Stimulated activated CD4-positive, alpha-beta T cell treated with anti-CD3 and anti-CD28 coated beads, TNF-alpha, amount 100 ng/mL, for 1 hour (primary cell): ENCODE measurements at places on chromosomes 5 and 9.

- DNase-seq, result no peak
Observed at GRCh38 chr5:169803077-169803981, 166.3 kb downstream of the DOCK2 start.

- no peak for DNase-seq
Observed at GRCh38 chr5:25448646-25449045, 803.9 kb upstream of the CDH10 start.

DNA sequence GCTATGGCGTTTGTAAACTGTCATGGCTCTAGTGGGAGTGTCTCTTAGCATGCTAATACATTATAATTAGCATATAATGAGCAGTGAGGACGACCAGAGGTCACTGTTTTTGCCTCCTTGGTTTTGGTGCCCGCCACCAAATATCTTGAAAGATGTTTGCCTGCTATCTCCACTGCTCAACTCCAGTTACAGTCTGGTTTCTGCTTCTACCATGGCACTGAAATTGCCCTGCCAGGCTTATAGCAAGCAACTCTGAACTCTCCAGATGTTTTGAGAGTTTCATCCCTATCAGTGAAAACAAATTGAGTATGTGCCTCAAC, 122.1 kb upstream of the SPRY4 start:
- DNase-seq, result no peak

DNA sequence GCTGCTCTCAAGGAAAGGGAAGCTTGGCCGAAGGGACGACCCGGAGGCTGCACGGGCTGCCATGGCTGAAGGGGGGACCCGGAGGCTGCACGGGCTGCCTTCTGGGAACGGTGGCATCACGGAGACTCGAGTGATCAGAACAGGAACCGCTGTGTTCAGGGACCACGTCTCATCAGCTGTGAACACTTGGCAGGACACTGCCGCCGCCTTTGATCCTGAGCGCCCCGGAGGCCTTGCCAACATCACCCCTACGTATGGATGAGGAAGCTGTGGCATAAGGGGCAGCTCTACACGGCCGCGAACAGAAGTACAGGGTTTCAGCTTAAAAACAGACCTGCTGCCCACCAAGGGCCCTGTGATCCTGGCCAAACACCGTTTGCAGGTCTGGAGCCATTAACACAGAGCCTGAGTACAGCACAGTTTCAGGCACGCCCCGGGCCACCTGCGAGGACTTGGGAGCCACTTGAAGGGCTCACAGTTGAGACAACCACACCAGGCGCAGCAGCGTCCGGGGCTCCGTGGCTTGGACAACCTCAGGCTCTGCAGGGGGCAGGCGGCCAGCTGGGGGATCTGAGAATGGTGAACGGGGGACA, 23.9 kb upstream of the TERT start:
- DNase-seq, result no peak

DNA sequence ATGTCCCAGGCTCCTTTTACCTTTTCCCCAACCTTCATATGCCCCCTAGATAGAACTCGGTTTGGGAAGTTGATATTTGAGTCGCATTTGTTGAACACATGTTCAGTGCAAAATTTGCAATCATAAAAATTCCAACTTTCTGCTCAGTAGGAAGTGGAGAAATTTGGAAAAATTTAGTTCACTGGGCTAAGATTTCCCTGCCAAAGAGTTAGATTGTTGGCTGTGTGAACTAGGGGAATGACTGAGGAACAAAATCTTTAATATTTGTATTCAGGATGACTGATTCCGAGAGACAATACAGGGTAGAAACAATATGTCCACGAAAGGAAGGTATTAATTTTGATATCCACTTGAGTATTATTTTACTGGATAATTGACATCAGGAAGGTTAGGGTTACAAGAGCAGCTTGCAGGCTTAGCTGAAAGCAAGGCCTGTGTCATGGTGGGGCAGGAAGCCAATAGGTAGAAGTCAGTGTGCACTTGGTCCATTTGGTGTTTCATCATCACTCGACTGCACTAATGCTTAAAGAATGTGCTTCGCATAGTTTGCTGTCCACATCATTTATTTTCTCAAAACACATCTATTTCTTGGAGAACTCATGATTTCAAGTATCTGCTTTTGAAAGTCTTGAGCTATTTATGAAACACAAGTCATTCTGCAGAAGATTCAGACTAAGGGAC, 59.4 kb upstream of the GNA14 start:
- no peak for DNase-seq

GRCh38 chr5:106780355-106780754, 890.4 kb downstream of the EFNA5 start:
- DNase-seq, result no peak

DNA sequence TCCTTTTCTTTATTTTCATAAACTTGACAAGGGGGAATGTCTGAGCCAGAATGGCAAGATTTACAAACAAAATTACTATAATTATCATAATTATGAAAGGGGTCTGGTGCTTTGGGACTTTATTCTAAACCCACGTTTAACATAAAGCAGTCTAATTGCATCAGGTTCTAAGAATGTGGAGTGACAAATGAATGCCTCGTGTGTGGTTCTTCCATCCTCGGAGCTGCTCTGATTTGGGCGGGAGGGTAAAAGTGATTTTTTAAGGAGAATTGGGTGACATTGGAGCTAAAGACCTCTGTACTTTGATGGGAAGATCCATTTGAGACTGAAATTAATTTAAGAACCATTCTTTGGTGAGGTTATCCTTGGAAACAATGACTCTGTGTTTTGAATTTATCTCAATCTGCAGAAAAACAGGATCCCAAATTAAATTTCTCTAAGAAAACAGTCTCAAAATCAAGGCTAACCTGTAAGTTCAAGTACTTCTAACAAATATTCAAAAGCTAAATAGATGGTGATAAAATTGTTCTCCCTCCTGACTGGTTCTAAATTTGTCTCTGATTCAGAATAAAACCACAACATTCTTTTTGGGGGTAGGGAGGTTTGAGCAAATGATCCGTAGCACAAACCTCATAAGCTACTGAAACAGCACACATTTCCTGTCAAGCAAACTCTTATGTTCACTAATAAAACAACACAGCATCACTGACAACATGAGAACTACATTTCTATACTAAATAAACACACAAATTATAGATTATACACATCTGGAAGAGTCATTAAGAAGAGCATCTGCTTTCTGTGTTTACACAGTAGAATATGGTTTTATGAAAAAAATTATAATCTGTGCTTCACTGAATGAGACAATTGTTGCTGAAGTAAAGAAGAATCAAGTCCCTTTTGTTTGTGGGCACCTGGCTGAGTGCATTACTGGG, 85.5 kb downstream of the DCP2 start:
- no peak for DNase-seq

GRCh38 chr5:42020788-42021530, 95.9 kb downstream of the FBXO4 start:
- DNase-seq, result no peak

DNA sequence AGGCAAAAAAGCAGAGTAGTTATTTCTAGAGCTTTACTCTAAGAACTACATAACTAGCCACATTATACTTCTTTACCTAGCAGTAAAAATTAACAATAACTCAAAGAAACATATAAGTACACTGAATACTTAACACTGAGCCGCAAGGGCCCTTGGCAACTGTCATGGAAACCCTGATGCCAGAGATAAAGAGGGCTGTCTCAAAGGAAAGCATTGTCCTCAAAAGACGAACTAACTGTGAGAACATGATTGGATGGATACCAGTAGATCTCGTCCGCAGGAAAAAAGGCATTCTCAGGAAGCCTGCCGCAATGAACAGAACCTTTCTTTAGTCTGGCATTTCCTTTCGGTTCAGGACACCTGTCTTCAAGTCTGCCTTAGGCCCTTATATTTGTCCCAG, 379.0 kb upstream of the SLC30A5 start:
- no peak for DNase-seq

- DNase-seq, result no peak
Observed at GRCh38 chr5:14582797-14583137, 1.2 kb downstream of the OTULINL start.

GRCh38 chr5:16952968-16953671, 17.0 kb upstream of the MYO10 start:
- DNase-seq, result no peak

- DNase-seq, result no peak
Observed at GRCh38 chr5:32539981-32540845, 45.1 kb upstream of the SUB1 start.

GRCh38 chr5:53369681-53370080, 110.7 kb upstream of the FST start:
- no peak for DNase-seq

DNA sequence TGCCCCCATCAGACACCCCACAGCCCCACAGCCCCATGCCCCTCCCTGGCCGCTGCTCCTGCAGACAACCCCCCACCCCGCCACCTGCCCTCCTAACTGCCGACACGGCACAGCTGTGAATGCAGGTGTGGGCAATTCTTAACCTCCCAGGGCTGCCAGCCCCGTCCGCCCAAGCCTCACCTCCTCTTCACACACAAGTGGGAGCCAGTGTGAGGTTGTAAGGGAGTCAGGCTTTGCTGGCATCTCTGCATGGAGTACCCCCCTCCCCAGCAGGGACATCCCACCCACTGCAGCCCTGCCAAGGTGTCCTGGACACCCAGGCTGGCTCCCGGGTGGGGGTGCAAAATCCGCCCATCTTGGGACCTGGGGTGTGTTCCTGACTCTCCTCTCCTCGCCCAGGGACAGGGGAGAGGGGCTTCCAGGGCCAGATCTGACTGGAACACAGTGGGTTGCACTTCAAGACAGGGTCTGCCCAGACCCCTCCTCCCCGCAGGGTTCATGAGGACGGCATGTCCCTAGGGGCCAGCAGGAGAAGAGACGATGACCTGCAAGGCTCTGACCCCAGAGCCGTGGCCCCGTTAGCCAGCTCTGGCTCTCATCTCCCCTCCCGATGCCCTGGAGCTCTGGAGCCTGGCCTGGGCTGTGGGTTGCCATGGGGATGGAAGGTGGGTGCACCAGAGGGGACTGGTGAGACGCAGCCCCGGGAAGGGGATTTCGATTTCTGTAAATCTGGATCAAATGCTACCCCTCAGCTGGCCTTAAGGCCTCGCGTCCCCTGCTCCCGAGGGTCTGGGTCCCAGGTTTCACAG, 34.4 kb downstream of the SARDH start:
- DNase-seq, result no peak

GRCh38 chr9:33287087-33287490, 3.2 kb upstream of the NFX1 start:
- no peak for DNase-seq

- no peak for DNase-seq
Observed at GRCh38 chr9:137270929-137271695, 6.4 kb upstream of the TOR4A start.

DNA sequence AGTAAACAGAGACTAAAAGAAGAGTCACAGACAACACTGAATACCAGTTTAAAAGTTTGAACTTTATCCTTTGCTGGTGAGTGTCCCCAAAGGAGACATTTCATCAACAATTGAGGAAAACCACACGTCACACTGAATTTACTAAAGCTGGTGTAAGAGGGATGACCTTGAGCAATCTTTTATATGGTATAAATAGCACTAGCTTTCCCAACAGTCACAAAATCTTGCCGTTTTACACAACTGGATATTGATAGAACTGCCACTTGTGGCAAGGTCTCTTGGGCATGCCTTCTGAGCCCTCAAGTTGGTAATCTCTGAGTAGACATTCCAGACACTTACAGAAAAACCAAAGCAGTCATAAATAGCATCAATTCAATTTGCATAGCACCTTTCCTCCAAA, 311.5 kb upstream of the TARS1 start:
- no peak for DNase-seq

- DNase-seq, result no peak
Observed at GRCh38 chr9:127545196-127546124, 66.6 kb upstream of the STXBP1 start.
